ENCODE measurements at places on chromosomes 3 and 15.

DNA sequence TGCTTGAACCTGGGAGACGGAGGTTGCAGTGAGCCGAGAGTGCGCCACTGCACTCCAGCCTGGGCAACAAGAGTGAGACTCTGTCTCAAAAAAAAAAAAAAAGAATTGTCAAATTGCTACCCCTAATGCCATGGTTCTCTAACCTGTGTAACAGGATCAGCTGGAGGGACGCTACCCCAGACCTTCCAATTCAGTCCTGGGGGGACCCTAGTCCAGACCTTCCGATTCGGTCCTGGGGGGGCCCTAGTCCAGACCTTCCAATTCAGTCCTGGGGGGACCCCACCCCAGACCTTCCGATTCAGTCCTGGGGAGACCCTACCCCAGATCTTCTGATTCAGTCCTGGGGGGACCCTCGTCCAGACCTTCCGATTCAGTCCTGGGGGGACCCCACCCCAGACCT is 29.8 kb upstream of the MUC20 start:
- no peak for DNase-seq

DNA sequence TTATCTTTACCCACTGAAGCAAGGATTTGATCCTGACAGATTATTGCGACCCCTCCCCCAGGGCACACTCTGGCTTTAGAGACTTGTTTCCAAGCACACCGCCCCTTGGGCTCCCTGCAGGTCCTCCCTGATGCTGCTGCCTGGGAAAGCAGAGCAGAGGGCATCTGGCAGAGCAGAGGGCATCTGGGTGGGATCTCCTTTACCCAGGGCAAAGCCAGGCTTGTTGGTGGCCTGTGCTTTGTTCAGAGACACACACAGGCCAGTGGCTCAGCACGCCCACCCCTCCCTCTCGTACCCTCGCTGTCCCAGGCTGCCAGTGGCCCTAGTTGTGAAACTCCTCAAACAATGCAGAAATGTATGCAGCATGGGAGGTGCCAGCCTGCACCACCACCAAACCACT is 4.8 kb downstream of the KLF13 start:
- DNase-seq = no peak

- DNase-seq = no peak
Observed at GRCh38 chr3:13044496-13045240, 28.6 kb downstream of the IQSEC1 start.

DNA sequence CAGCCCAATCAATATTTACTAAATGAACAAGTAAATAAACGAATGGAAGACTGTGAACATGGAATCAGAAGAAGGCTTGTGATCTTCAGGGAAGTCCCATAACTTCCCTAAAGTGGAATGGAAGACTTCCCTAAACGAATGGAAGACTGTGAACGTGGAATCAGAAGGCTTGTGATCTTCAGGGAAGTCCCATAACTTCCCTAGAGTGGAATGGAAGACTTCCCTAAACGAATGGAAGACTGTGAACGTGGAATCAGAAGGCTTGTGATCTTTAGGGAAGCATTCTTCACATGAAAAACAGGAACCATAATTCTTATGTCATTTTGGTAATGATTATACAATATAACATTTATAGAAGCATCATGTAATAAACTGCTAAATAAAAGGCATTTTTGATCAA is 38.8 kb downstream of the EOGT start:
- DNase-seq = no peak

DNA sequence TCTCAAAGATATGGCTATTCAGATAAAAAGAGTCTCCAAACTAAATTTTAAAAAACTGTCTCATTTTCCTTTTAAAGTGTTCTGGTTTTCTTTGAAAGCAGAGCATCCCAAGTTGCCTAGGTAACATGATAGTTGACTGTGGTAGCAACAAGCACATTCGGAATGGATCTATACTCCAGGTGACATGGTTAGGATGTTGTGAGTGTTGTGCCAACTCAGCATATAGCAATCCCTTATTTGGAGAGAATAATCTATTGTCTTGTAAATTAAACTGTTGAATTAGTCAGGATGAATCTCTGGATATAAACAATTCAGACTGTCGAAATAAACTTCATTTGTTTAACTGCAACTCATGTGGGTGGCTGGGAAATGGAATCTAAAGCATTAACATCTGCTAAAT is 418.6 kb downstream of the TUSC7 start:
- DNase-seq = no peak

- DNase-seq = peak; percentile 51
Observed at GRCh38 chr3:115146418-115147328, at the start of gene ZBTB20. TSS of gene ZBTB20 (minus strand) at chr3:115147288.

GRCh38 chr15:94015324-94015723 is 216.0 kb upstream of the MCTP2 start:
- DNase-seq = no peak

DNA sequence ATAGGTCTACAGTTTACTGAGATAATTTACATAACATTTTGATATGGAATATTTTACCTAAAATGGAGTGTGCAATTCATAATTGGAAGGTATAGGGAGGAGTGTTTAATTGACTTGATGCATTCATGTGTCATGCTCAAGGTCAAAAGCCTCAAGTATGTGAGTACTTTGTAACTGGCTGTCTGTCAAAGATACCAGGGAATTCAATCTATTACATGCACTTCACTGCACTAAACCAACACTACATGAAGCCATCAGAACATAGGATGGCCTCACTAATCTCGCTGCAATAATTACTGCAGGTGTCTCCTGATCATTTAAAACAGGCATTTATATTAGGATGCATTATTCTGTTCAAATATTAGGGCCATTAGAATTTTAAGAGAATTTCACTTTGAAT is 367.2 kb downstream of the CNTN4 start:
- DNase-seq = no peak

DNA sequence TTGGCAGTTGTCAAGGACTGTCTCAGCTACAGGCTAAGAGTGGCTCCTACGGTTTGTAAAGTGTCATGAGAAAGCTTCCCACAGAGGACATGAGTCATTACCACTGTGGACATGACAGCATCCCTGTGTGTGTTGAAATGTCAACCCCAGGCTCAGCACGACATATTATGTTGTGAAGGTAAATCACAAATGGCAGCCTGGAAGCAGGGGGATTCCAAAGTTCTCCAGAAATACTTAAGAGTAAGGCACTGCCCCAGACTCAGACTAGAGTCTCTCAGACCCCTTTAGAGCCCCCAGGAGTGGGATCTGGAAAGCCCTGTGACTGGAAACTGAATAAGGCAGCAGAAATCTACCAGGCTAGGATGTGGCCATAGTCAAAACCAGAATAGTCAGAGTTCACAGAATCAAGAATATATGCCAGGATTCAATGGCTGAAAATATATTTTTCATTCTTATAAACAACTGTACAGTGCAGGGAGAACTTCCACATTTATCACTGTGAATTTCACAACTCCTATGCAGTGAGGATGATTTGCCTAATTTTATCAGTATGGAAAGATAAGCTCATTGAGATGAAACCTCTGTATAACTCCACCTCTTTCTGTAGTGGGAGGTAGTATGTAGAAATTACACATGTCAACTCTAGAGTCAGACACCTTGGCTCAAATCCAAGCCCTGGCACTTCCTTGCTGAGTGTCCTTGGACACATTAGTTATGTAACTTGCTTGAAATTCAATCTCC is 237.1 kb upstream of the CFAP20DC start:
- DNase-seq = no peak

DNA sequence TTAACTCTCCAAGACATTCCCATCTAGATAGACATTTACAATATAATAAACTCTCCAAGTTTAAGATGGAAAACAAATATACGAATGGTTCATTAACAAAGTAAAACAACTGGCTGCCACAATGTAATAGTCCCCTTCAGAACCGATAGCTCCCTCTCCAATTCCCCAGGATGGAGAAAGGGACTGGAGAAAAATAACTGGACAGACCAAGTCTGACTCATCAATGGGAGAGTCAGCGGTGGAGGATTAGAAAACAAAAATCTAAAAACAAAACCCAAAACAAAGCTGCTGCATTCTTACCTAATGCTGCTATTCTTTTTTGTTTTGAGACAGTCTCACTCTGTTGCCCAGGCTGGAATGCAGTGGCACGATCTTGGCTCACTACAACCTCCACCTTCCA is 468.1 kb downstream of the SHQ1 start:
- no peak for DNase-seq

DNA sequence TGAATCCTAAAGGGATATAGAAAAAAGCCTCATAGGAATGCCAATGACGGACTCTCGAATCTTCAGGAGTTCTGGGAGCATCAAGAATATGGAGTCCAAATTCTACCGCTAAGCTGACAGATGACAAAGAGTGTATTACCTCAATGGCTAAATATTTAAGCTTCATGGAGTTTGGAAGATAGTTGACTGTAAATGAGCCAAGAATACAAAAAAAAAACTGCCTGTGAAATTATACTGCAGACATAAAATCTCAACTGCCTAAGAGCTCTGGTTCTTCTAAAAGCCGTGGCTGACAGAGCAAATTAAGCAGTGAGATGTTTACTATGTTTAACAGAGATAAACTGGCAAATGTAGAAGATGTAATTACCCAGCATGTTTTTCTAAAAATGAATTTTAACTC is 140.0 kb downstream of the GADL1 start:
- DNase-seq = no peak

- peak; percentile 0 for DNase-seq
Observed at GRCh38 chr3:3109407-3110298, 521 bp downstream of the IL5RA start.

DNA sequence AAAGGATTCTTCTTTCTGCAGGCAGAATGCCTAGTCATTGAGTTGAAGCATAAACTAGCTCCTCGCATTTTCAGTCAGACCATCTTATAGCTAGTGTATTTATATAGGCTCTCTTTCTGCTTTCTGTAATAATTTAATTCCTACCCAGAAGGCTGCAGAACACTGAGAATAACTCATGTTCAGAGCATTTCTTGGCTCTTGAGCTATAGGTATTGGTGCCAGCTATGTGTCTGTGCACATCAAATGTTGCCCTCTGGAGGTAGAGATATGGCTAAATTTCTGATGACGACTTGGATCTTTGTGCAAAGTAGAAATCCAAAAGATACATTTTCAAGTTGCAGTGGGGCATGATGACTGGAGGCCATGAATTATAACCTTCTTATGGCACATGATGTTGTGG is 336.2 kb upstream of the TPM1 start:
- DNase-seq = no peak

GRCh38 chr3:168620854-168621253 is 525.1 kb upstream of the GOLIM4 start:
- peak; percentile 67 for DNase-seq

GRCh38 chr3:158532099-158532734 is 38.8 kb upstream of the MLF1 start:
- DNase-seq = peak; percentile 62

DNA sequence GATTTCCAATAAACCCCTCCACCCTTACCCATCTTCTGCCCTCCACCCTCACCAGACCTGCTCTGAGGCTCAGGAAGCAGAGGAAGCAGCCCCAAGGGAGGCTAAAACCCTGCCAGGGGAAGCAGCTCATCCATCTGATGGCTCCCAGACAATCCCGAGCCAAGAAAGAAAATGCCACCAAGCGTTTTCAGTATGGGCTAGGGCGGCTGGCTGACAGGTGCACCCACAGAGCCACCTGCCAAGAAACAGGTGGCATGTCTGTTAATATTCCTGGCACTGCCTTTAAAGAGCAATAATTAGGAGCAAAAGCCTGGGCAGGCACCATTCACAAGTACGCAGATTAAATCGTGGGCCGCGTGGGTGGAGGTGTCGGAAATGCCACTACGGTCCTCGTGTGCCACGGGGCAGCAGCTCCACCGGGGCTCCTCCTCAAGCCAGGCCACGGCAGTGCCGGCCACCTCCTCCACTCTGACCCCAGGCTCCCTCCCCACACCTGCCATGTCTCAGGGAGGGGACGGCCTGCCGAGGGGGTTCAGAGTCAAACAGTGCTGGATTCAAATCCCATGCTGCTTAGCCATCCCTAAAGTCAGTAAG is 23.9 kb upstream of the GRIP2 start:
- DNase-seq = peak; percentile 73

DNA sequence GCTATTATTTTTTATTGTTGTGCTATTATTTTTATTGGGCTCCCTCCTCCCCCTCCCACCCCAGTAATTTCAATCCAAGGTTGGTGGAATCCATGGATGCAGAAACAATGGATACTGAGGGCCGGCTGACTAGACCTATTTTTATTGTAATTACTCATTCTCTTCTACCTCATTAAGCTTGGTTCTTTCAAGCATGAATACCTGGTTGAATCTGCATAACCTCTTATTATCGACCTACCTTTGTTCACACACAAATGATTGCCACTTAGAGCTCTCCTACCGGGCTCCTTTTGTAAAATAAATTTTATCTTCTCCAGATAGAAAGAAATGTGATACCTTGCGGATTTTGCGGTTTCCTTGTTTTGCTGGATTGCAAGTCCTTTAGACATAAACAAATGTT is 31.6 kb downstream of the BTD start:
- peak; percentile 47 for DNase-seq

DNA sequence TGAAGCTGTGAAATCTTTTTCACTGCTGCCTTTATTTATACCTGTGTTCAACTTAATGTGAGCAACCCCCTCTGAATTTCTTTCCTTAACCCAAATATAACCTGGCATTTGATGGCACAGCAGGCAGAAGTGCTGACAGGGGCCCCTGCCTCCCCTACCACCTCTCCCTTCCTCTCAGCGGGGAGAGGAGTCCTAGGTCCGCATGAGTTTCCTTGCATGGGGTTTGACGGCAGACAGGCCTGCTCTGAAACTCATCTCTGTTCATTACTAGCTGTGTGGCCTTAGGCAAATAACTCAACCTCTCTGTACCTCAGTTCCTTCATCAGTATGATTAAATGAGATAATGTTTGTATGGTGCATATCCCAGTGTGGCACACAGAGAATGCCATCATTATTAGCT is 79.7 kb downstream of the SEC22A start:
- DNase-seq = no peak

GRCh38 chr3:23474580-23475357 is 271.6 kb downstream of the UBE2E2 start:
- DNase-seq = no peak

- peak; percentile 30 for DNase-seq
Observed at GRCh38 chr3:140242818-140243276, 307.9 kb downstream of the CLSTN2 start.

GRCh38 chr3:135627057-135627456 is 338.5 kb upstream of the PPP2R3A start:
- no peak for DNase-seq

GRCh38 chr3:15795651-15796308 is 2.0 kb downstream of the ANKRD28 start:
- no peak for DNase-seq

- no peak for DNase-seq
Observed at GRCh38 chr3:117059956-117060270, 350.3 kb downstream of the TUSC7 start.

DNA sequence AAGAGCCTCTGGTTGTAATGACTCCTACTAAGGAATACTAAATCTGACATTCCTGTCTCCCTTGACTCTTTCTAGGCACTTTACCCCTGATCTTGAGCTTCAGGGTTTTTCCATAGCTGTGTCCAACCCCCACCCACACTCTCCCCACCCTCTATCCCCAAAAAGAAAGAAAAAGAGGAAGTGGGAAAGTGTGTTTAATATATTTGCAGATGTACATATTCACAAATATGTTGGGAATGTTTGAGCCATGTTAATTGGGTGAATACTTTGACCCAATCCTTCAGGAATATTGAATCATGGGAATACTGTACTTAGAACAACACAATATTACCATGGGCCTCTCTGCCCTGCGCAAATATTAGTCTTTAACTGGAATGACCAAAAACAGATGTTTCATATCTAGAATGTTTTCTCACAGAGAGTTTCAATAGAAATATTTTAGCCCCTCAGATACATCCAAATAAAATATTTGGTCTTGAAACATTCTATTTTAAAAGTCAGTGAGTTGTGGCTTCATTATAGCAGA is 19.8 kb upstream of the PFN2 start:
- no peak for DNase-seq

GRCh38 chr15:59366333-59367021 is 6.2 kb downstream of the MYO1E start:
- DNase-seq = no peak

Measured in NCI-H2081 (cell line).